Skin of body (tissue), 3 donors: ENCODE measurements at places on chromosomes 12 and 14. TPM values are rescaled to one million over a fixed set of nuclear protein-coding genes. Genes with fewer than 3 reads are reported as not detected.

Gene TPPP2
- not detected for total RNA-seq

Gene ZNF219
- total RNA-seq, result 5.4 TPM

DNA sequence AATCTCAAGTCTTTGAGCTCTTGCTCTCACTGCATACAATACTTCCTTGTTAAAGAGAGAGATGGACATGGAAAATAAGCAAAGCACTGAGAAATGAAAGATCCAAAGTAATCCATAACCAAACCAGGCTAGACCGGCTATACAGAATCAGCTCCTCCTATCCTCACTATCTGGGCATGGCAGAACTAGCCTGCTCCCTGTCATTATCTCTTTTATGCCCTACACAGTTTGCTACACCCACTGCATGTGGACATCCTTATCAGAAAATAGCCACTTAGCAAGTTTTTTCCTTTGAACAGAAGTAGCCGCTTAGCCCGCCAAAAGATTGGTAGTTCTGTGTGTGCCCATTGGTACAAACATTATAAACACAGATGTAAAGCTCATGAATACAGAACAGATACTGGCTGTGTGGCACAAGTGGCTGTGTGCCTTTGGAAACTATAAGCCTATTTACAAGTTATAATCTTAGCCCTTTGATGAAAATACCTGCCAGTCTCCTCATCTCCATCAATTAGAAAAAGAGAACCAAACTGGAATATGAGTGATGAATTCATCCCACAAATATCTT, 34.7 kb downstream of the SPTB start:
- DNase-seq, result no peak

Gene RAPGEF3
- 10.8 TPM for total RNA-seq

DNA sequence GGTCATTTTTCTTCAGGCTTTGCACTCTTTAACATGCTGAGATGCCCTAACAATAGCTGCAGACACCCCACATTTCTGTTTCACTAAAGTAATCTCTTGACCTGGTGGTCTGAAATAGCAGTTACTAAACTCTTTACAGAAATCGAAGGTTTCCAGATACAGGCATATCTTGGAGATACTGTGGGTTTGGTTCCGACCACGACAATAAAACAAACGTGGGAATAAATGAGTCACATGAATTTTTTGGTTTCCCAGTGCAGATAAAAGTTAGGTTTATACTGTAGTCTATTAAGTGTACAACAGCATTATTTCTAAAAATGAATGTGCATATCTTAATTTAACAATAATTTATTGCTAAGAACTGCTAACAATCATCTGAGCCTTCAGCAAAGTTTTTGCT, 208.7 kb downstream of the EGLN3 start:
- DNase-seq, result no peak
